ENCODE measurements at places on chromosomes 3 and 15.

- DNase-seq, result no peak
These were observed 1.9 kb upstream of the LOXL1 start for GRCh38 chr15:73924171-73924921.

DNA sequence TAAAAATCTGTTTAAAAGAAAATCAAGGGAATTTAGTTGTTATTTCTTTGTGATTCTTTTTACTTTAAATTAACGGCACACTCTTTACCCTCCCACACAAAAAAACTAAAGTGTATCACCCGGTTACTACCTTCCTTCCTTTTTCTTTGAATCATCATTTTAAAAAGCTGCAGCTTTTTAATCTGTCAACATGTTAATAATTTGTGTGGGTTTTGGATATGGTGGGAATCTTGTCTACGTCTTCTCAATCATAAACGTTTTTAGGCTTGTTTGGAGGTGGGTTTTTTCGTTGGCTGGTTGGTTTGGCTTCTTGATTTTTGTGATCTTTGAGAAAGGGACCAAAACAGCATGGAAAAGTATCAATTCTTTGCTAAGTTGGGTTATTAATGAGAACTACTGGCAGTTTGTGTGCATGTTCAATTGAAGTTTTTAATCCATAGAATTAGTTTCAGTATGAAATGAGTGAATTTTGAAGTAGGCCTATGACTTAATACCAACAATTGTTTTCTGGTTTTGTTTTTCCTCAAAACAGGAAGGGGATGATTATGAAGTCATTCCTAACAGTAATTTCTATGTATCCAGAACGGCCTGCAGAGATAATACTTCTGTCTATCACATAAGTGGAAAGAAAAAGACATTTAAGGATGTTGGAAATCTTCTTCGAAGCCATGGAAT, 4.5 kb downstream of the SMC4 start:
- no peak for DNase-seq

- DNase-seq, result no peak
These were observed 92.3 kb downstream of the ADAMTSL3 start for GRCh38 chr15:83746231-83746630.

GRCh38 chr15:91279486-91279885, 179.4 kb downstream of the SV2B start:
- DNase-seq, result no peak

GRCh38 chr3:101531473-101532086, 18.6 kb upstream of the SENP7 start:
- DNase-seq, result no peak

DNA sequence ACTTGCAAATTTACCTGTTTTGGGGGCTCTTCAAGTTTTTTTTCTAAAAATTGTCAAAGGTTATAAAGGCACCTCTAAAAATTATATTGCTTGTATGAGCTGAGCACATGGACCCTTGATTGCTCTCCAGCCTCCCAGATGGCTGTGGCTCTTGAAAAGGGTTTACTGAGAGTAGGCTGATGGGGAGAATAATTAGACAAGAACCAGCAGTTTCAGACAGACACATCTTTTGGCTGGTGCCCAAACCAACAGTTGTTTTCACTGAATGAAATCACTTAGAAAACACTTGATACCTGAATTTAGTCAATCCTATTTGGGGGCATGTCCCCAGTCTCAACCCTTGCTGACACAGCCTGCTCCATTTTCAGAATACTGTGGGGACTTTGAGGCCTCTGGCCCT, 217.6 kb downstream of the KBTBD8 start:
- DNase-seq, result no peak

- DNase-seq, result no peak
These were observed 171.6 kb downstream of the CD47 start for GRCh38 chr3:107919239-107919638.

- no peak for DNase-seq
These were observed 41.3 kb downstream of the ANKRD28 start for GRCh38 chr3:15756505-15756904.

DNA sequence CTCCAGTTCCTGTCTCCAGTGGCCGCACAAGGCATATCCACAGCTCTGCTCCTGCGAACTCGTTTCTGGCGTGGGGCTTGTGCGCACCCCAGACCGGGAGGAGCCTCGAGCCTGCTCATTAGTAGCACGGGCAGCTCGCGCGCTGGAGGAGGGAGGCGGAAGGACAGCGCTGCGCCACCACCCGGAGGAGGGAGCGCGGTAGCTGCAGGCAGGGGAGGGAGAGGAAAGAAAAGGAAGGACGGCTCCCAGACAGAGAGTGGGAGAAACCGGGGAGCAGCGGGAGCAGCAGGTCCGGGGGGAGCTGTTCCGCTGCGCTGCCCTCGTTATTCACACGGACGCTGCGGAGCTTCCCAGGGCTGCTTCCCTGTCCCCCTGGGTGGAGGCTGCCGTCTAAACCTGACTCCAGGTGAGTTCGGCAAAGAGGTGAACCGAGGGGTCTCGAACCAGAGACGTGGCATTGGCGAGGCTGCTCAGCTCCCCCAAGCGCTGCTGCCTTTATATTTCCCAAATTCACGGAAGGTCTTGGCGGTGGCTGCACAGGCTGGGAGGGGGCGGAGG, 121.3 kb upstream of the ZNF717 start:
- no peak for DNase-seq

DNA sequence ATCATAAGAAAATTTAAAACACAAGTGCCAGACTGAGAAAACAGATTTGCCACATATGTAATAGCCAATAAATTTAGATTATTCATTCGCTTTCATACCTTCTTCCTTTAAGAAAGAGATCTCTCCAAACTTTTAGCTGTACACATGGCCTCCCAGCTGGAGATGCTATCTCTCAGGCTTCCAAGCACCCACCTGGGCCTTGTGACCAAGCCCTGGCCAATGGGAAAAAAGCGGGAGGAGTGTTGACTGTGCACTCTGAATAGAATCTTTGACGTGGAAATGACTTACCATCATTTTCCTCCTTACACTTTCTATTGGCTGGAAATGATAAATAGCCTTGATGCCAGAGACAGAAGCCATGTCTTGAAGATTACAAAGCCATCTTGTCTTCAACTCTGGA, 1106.6 kb downstream of the TBL1XR1 start:
- DNase-seq, result no peak

DNA sequence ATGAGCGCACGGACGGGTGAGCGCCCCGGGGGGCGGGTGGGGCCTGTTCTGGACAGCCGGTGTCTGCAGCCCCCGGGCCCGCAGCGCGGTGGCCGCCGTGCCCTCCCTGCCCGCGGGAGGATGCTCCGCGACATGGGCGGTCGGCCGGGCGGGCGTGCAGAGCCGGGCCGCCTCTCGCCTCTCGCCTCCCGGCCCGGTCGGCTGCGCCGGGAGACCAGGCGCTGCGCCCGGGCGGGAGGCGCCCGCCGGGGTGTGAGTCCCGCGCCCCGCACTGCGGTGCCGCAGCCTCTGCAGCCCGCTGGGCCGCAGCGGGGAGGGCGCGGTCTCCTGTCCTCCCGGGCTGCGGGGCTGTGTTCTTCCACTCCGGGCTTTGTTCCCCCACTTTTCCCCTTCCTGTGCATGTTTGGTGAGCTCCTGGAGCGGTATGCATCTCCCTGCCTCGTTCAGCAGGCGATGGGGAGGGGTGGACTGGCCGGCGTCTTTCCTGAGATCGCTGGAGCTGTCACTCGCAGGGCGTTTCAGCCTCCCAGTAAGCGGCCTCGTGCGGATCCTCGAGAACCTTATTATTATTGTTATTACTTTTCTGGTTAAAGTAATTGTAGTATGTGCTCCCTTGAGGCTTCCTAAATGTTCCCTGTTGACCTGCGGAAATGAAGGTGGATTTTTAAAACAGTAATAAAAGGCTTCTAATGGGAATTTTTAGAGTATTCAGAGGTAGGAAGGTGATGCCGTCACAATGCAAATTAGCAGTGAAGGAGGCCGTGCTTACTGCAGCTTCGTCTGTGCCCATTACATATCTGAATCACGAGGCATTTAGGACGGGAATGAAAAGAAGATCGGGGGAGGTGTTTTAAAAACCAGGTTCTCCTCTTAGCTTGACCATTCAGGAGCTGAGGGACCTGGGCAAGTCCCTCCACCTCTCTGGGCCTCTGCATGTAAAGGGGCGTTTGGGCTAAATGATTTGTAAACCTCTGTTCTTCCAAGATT, 593 bp downstream of the TMOD2 start:
- no peak for DNase-seq
